ENCODE measurements at places on chromosomes 2 and 18.

DNA sequence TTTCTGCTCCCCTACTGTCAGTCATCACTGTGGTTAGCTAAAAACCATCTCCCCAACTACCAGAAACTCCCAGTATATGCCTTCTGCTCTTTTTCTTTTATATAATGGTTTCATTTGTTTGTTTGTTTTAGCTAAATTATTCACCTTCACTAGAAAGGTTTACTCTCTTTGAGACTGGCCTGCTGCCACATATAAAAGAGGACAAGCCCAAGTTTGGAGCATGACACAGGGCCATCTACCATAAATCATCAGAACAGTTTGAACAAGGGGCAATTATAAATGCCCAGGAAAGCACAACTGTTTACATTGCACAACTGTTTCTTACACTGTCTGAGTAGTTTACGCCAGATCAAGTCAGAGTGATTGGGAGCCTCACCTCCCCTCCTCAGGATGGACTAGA is 471.0 kb upstream of the PIK3C3 start:
- DNase-seq: no peak

DNA sequence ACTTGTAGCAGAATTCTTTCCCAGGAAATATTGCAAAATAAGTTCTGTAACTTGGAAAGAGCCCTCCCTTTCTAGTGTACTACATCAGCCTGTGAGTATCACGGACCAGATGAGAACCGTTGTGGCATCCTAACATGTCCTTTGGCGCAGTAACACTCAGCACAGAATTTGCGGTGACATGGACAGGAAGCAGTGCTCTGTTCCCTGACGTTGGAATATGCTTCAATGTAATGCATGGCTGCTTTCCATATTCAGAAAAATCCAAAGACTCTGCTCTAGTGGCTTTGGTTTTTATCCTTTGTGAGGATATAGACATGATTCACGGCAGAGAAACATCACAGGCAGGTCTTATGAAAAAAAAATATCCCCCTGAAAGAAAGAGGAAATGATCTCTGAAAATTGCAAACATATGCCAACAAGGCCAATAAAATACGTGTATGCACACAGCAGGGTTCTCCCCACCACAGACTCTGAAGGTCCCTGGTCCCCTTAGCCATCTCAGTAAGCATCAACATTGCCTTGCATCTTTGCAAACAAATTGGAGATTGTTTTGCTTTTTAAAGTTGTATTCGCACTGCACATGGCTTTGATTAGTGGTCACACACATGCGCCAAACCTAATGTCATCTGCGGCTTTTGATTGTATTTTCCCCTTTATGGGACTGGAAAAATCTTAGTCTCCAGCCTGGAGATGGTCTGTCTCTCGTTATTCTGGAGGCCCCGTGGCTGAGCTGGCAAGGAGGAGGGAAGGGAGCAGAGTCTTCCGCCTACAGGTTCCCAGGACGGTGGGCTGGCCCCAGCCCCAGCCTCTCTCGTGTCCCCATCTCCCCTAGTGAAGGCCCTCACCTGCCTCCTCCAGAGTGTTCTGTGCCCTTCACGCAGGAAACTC is 122.9 kb downstream of the COPS8 start:
- no peak for DNase-seq

DNA sequence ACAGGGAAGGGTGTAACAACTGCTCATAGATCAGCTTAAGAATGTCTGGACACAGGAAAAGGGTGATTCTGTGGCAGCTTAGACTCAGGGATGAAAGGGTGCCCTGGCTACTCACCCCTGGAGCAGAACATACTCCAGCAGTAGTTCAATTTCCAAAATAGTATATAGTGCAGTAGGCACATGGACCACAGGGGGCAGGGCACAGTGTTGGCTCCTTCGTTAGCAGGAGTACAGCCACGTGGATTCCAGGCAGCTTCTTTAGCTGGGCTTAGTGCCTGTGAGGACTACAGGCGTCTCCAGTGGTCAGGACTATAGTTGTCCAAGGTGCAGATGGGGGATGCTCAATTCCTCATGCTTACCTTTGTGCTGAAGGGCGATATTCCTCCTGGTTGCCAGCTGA is 277.5 kb upstream of the DDX18 start:
- DNase-seq: no peak

DNA sequence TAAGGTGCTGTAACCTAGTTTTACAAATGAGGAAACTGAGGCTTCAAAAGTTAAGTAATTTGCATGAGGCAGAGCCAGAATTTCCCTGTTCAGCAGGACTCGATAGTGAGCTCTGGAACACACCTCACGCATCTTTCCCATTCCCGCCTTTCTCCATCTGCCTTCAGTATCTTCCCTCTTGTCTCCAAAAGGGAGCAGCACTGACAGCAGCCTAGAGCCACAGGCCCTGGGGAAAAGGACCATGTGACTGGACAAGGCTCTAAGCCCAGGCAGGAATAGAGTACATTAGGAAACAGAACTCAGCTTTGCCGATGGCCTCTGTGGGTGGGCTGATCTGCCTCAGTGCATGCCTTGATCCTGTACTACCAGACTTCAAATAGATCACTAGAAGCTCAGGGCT is 21.5 kb downstream of the GPR155 start:
- no peak for DNase-seq

DNA sequence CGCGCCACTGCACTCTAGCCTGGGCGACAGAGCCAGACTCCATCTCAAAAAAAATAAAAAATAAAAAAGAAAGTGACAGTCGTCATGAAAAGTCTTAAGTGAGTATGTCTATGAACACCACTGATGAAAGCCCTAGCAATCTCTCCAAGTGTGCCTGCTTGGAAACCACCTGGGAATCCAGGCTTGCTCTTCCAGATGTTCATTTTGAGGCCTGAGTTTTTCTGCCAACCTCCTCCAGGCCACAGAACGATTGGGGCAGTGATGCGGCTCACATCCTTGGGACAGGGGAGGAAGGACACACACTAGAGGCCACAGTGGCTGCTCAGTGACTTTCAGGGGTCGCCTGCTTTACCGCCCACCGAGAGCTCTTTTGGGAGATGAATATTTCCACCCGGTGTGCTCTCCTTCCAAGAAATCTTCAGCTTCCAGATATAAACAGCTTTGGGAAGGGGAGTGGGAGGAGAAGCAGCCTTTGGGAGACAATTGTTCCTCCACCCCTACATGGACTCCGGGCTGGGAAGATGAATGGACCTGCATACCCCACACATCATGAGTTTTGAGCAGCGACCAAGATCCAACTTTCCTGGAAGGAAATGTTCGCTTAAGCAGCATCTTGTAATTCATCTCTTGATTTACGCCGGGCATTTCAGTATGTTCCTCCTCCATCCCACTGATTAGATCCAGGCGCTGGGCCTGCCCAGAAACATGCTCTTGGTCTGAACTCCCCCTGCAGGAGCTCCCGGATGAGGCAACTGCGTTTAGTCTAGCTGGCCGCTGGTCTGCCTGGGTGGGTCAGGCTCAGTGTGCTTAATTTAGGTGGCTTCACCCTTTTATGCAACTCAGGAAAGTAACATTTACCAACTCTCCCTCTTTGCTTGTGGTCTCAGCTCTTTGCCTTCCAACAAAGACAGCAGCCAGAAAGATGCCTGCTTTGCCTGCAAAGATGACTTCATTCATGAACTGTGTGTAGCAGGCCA is 6.2 kb upstream of the ARMC9 start:
- DNase-seq: no peak

GRCh38 chr2:105853354-105854088 is 108.8 kb downstream of the NCK2 start:
- DNase-seq: no peak

DNA sequence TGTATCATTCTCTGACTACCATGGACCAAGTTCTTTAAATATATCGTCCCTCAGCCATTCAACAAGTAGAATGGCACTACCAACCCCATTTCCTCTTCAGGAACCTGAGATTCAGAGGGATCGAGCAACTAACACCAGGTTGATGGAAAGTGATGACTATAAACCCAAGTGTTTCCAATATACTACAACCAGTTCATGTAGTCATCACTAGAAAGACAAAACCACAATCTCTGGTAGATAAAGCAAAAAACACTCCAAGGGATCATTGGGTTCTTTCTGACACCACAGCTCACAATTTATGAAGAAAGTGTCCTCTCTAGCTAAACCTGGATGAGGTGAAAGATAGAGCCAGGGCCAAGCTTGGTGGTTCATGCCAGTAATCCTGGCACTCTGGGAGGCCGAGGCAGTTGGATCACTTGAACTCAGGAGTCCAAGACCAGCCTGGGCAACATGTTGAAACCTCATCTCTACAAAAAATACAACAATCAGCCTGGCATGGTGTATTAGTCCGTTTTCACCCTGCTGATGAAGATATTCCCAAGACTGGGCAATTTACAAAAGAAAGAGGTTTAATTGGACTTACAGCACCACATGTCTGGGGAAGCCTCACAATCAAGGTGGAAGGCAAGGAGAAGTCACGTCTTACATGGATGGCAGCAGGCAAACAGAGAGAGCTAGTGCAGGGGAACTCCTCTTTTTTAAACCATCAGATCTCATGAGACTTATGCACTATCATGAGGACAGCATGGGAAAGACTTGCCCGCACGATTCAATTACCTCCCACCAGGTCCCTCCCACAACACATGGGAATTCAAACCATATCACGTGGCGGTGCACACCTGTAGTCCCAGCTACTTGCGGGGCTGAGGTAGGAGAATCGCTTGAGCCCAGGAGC is 2.2 kb downstream of the CD226 start:
- DNase-seq: no peak

DNA sequence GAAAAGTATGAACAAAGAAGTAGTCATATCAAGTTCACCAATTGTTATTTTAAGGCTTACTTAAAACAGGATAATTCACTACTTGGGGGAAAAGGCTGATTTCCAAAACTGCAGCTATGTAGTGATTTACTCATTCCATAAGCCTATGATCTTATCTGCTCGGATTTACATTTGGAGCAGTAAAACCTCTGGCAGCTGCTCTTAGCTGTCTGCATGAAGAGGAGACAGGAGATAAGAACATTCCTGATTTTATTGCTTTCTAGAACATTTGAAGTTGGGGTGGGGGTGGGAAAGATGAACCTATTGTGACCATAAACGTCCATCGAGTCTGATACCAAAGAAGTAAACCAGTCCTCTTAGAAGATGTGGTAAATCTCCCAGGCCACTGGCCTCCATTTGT is 120.9 kb downstream of the MMADHC start:
- no peak for DNase-seq

DNA sequence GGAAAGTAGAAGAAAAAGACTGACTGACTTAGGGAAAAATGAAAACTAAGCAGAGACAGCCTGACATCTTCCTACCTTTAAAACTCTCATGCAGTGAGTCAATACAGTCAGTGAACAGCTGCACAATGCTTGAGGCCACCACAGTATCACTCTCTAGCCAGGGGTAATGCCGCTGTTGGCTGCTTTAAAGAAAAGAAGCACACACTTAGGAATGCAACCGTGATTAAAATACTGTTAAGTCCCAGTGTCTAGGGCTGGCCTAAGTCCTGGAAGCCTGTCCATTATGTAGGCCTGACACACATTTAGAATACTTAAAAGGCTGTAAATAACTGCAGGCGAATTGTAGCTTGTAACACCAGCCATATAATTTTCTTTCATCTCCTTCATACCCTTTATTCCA is 50.7 kb downstream of the SIGLEC15 start:
- no peak for DNase-seq

- no peak for DNase-seq
Measured at GRCh38 chr2:127034883-127035611, 71.9 kb downstream of the BIN1 start.

- DNase-seq: no peak
Measured at GRCh38 chr18:6269660-6270332, 144.9 kb downstream of the L3MBTL4 start.

DNA sequence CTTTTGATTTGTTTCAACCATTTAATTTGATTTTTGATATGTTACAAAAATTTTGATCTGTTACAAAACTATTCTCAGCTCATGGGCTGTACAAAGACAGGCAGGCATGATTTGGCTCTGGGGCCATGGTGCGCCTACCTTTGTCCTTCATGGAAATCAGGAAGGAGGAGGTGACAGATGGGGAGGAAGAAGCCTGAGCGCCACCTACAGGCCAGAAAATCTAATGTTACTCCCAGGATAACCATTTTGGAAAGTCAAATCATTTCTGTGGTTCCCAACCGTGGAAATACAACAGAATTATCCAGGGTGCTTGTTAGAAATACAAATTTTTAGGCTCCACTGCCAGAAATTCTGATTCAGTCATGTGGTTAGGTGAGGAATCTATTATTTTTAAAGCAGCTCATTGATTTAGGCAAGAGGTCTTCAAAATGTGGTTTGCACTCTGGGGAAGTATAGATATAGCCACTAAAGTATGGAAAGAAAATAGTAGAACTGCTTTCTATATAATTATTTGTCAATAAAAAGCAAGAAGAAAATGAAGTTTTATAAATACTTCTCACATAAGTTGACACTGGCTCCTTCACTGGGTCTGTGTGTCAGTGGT is 93.9 kb downstream of the EVA1A start:
- DNase-seq: peak; percentile 21

GRCh38 chr18:59718464-59719157 is 21.4 kb upstream of the CCBE1 start:
- no peak for DNase-seq

- DNase-seq: no peak
Measured at GRCh38 chr2:74474899-74475298, 2.4 kb upstream of the MRPL53 start.

GRCh38 chr18:42275949-42276730 is 321.1 kb downstream of the PIK3C3 start:
- DNase-seq: no peak

DNA sequence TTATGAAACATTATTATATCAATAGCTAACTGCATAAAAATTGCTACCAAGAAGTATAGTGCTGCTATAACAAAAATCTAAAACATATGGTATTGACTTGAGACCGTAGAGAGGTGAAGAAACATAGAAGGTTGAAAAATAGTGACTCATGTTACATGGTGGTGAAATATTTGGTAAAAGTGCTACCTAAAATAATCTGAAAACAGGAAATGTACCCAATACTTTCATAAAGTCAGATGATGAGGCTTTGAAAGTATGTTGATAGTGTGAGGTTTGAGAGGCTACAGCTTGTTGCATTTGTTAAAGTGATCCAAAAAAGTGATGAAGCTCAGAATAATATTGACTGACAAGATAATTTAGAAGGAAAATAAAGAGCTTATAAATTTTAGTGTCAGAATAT is 718.7 kb upstream of the SLC8A1 start:
- DNase-seq: no peak

DNA sequence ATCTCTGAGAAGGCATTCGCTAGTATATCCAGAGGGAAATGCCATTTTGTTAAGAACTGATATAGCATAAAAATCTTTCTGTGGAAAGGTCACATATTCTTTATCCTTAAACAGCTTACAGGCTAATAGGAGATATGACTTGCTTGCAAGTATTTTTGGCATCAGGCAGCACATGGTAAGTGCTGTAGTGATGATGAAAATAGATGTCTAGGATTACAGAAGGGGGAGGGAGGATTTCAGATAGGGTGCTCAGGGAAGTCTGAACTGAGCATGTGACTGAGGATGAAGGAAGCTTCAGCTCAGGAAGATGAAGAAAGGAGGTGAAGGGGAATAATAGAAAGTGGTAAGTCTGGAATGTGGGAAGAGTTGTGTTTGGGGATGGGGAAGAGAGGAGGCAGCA is 158.5 kb upstream of the NOSTRIN start:
- DNase-seq: no peak

- DNase-seq: no peak
Measured at GRCh38 chr2:175371378-175371777, 189.9 kb upstream of the ATP5MC3 start.

GRCh38 chr2:195367809-195368208 is 289.2 kb upstream of the SLC39A10 start:
- DNase-seq: no peak

GRCh38 chr18:22391407-22392345 is 26.0 kb downstream of the CTAGE1 start:
- DNase-seq: no peak

- no peak for DNase-seq
Measured at GRCh38 chr2:12612671-12613070, 104.1 kb upstream of the TRIB2 start.

Measured in CMK (cell line).